ENCODE measurements at places on chromosomes 7 and 10.

GRCh38 chr10:68697106-68697505, 23.9 kb upstream of the CCAR1 start:
- DNase-seq = no peak

DNA sequence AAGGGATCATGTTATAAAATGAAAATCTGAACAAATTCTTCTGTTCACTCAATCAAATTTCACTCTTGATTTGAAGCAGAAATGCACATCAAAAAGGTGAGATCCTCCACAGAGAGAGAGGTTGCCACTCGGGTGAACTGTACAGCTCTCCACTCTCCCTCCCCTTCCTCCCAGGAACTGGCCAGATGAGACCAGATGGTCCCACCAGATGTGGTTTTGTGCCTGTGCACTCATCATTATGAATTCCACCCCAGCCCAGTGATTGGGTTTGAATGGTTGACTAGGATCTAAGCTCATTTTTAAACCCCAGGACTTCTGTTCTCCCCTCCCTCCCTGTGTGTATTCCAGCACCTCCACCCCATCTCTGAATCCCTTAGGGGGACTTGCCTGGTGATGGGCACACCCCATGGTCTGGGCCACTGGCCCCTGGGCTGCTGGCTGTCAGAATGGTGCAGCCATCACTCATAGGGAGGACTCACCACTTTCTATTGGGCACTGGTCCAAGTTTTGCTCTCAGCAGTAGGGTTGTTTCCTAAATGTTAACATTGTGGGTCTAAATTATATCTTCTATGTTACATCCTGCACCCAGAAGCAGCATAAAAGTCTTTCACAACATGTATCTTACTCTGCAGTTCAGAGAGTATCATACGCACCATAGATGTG, 393.1 kb downstream of the TNS3 start:
- no peak for DNase-seq

GRCh38 chr7:30510124-30511075, 5.8 kb upstream of the GGCT start:
- DNase-seq = peak; percentile 63

DNA sequence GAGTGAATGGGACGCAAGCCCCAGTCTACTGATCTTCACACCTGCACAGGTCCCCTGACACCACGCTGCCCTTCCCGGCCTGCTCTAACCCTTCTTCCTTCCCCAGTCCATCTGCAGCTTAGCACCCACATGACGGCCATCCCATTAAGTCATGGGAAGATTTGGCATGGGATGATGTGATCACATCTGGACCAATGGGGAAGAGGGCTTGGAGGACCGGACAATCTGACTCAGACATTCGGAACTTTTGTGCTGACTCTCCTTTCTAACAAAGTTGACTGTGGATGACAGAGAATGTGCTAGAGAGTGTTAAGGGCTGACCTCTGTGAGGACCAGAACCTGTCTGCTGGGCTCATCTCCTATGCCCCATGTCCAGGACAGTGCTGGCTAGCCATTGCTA, 15.6 kb downstream of the CXCL12 start:
- DNase-seq = no peak

DNA sequence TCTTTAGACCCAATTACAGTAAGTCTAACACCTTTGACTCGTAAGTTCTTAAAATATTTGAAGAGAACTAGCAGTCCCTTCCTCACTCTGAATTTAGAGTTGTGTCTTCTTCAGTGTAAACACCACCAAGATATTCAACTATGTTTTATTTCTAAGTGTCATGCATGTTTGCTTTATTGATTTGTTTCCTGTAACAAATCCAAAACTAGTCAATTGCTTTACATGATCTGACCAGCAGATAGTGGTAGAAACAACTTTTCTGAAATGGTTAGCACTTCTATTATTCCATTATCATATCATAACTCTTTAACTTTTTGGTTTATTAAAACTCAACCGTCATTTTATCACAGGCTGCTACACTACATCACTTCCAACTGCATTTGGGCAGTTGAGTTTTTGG, 90.1 kb downstream of the INHBA start:
- DNase-seq = no peak

- no peak for DNase-seq
These were observed 68.1 kb downstream of the PDGFA start for GRCh38 chr7:451255-452225.

GRCh38 chr10:7756360-7756992, 31.3 kb downstream of the KIN start:
- peak; percentile 37 for DNase-seq

DNA sequence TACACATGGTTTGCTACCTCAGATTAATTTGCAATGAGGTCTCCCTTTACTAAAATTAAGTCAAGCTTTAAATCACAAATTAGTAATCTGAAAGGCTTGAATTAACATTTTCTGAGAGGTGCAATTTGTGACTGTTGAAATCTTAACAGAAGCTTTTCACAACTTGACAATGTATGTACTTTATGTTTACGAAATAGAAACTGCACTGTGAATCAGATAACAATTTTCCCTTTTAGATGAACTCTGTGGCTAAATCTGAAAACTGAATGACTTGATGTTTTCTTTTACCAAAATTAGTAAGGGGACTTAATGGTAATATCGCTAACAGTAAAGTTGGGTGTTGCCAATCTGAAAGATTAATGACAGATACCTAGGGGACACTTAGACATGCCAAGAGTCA, 197.6 kb downstream of the RAPGEF5 start:
- DNase-seq = no peak

- DNase-seq = no peak
These were observed 20.7 kb downstream of the GTF2IRD1 start for GRCh38 chr7:74474271-74474865.

GRCh38 chr10:43479275-43479674, 42.4 kb downstream of the ZNF487 start:
- no peak for DNase-seq

DNA sequence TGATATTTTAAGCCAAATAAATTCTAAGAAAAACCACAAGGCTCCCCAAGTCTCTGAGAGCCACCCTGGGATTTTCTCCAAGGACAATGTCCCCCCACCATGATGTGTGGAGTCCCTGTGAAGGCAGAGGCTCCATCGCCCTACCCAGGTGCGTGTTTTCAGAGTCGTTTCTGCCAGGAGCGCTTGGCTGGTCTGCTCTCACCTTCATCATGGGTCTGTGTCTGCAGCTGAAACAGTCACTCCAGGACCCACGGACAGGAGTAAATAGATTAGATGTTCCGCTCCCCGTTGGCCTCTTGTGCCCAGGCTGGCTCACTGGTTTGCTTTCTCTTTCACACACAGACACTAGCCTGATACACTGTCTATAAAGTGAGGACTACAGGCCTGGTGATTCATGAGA, 217.5 kb downstream of the SFMBT2 start:
- DNase-seq = no peak

DNA sequence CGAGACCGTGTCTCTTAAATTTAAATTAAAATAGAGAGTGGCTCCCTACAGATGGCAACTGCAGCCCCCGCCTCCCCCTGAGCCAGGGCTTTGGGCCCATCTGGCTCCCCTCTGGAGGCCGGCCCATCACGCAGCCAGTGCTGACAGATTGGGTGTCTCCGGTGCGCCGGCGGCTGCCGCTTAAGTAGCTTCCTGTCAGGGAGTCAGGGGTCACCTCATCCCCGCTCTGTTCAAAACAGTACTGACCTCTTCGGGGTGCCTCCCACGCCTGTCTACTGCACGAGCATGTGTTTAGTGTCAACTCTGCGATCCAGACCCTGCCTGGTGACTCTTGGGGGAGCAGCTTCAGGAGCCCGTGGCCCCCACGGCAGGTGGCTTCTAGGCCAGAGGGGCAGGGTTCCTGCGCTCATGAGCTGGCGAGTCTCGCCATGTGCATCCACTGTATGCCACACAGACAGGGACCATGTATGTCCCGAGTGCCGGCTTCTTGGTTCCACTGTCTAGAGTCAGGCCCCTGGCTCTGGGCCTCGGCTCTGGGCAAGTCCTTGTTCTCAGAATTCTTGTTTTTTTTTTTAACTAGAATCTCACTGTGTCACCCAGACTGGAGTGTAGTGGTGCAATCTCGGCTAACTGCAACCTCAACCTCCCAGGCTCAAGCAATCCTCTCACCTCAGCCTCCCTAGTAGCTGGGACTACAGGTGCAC, 36.1 kb downstream of the KCTD7 start:
- no peak for DNase-seq

DNA sequence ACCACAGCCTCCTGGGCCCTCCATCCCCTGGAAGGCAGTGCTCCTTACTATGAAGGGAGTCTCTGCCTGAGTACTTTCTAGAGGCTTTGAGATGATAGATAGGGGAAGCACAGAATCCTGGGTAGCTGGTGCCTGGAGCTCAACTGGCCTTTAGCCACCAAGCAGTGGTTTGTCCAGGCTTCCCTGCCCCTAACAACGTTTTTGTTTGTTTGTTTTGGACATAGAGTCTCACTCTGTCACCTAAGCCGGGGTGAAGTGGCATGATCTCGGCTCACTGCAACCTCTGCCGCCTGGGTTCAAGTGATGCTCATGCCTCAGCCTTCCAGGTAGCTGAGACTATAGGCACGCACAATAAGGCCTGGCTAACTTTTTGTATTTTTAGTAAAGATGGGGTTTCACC, 289.4 kb downstream of the PLXNA4 start:
- no peak for DNase-seq

- no peak for DNase-seq
These were observed 199.0 kb downstream of the EBF3 start for GRCh38 chr10:129764901-129765663.
